ENCODE measurements at places on chromosomes 5 and 9. TPM values are rescaled to one million over a fixed set of nuclear protein-coding genes. Genes with fewer than 3 reads are reported as not detected.

DNA sequence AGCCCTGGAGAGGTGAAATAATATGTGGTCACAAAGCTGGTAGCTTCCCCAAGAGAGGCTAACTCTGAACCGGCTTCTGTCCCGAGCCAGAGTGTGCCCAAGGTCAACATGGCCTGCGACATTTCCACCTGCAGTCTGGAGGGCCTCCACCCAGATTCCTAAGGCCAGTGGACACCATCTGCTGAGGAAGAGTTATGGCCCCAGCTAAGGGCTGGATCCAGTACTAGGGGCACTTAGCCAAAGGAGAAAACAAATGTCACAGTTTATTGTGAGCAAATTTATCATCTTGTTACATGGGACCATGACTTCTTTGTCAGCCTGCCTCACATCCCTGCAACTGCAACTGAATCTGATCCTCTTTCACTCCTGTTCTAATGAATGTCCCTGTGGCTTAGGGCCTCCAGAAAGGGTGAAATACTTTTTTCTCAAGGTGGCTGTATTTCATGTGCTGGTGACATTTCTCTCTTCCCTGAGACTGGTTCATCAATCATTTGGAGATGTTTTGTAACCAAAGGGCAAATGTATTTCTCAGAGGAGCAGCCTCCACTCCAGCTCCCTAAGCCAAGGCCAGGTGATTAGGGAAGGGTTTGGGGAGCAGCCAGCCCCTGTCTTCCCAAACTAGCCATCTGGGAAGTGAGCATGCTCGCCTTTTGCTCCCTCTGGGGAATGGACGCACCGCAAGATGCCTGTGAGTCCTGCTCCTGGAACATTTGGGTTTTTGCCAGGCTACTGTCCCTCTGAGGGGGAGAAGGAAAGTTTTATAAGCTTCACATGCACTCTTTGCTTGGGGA, 148.3 kb downstream of the CMYA5 start:
- DNase-seq, result no peak

GRCh38 chr5:144202726-144203125, 32.1 kb downstream of the KCTD16 start:
- DNase-seq, result no peak

GRCh38 chr9:84921175-84921574, 251.6 kb downstream of the NTRK2 start:
- no peak for DNase-seq

Gene IFNK
- not detected for total RNA-seq

Gene TSTD2
- 13.0 TPM for total RNA-seq

Measured in H7 (cell line).